ENCODE measurements at places on chromosomes 3 and 15.
A peak's percentile ranks its signal among the peaks of the same experiment; 100 is the strongest.

DNA sequence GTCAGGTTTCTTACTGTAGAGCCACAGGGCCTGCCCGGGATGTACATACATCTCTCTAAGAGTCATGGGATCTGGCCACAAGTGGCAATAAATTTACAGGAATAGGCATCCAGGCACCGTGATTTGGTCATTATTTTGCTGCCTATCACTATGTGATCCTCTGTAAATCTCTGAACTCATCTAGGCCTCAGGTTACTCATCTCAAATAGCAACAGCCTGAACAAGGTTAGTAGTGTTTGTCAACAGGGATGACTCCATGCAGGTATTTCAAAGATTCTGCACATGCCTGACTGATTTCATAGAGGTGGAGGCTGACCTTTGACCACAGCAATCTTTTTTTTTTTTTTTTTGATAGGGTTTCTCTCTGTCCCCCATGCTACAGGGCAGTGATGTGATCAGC is 88.8 kb upstream of the TBL1XR1 start:
- DNase-seq = no peak

DNA sequence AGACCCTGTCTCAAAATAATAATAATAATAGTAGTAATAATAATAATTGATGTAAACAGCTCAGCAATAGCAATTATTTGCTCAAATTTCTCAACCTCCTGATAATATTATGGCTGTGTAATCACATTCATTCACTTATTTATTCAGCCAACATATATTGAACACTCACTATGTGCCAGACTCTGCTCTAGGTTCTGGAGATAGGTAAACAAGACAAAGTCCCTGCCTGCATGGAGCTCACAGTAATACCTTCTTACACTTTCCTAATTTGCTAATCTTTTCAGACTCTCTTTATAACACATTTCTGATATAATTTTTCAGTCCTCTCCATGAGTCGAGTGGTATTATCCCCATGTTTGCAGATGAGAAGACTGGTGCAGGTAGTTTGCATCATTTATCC is 137.6 kb downstream of the KLHL25 start:
- no peak for DNase-seq

GRCh38 chr15:61480295-61480694 is 251.2 kb upstream of the RORA start:
- no peak for DNase-seq

DNA sequence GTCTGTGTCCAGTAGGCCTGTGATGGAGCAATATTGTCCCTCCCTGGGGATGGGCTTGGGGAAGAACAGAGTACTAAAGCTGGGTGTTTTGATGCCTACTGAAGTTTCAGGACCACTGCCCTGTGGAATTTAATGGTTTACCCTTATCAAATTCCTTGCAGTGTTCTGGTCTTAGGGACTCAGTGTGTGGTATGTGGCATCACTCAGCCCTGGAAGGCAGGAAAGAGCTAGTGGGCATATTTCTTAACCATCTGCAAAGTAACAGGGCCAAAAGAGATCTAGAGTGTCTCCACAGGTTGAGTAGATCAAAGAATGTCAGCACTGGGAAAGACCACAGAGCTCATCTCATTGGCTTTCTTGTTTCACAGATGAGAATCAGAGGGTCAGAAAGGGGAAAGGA is 11.8 kb upstream of the SCN10A start:
- no peak for DNase-seq

DNA sequence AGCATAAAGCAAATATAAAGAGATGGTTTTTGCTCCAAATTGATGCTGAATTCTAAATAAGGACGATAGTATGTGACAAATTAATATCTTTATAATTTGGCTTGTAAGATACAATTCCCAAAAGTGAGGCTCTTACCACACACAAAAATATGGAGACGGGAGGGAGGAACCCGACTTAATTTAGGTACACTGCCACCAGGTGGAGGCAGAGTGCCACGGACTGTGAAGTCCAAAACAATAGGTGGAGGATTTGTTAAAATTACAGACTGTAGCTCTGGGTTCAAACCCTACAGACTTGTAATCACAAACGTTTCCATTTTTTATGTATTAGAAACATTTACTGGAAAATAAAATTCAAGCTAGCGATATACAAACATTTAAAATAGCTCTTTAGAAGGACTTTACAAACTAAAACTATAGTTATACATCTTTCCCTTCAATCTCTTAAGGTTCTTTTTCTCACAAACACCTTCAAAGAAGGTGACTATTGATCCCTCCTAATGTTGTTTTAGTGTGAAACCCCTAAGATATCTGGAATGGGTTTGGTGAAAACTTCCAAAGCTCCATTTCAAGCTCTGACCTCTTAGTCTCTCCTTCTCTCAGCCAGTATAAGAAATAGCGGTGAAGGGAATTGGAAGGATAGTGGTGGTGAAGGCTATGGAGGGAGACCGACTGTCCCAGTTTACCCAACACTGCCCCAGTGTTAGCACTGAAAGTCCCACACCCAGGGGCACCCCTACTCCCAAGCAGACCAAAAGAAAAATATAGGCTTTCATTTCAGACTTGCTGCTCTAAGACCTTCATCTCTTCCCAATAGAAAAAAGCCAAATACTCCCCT is 89.7 kb downstream of the AQP9 start:
- peak; percentile 53 for DNase-seq

GRCh38 chr3:160707187-160707794 is 30.3 kb downstream of the ARL14 start:
- DNase-seq = no peak

GRCh38 chr15:95929232-95929846 is 401.2 kb upstream of the NR2F2 start:
- no peak for DNase-seq

GRCh38 chr3:71521940-71522876 is 61.3 kb downstream of the FOXP1 start:
- no peak for DNase-seq

GRCh38 chr3:33426068-33426467 is 14.1 kb downstream of the UBP1 start:
- no peak for DNase-seq

DNA sequence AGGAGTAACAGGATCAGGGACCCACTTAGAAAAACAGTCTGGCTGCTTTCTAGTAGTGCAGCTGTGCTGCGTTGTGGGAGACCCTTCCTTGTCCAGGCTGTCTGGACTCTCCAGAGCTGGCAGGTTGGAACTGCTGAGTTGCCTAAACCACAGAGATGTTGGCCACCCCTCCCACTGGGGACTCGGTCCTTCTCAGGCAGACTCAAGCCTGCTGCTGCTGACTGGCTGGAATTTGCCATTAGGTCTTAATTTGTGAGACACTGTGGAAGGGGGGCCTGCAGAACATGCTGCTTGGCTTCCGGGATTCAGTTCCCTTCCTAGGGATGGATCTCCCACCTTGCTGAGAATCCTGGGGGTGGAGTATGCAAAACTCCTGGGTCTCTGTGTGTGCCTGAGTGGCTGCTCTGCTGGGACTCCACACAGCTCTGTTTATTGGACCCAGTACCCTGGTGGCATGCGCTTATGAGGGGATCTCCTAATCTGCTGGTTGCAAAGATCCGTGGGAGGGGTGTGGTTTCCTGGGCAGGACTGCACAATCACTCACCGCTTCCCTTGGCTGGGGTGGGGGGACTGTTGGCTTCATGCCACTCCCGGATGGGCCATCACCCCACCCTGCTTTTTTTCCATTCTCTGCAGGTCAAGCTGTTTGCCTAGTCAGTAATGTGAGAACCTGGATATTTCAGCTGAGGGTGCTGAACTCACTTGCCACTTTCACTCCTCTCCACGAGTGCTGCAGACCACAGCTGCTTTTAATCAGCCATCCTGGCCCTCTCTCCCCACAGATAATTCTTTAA is 150.5 kb downstream of the CFAP20DC start:
- no peak for DNase-seq

- DNase-seq = no peak
Measured at GRCh38 chr3:171838218-171838720, 4.9 kb upstream of the TMEM212 start.

DNA sequence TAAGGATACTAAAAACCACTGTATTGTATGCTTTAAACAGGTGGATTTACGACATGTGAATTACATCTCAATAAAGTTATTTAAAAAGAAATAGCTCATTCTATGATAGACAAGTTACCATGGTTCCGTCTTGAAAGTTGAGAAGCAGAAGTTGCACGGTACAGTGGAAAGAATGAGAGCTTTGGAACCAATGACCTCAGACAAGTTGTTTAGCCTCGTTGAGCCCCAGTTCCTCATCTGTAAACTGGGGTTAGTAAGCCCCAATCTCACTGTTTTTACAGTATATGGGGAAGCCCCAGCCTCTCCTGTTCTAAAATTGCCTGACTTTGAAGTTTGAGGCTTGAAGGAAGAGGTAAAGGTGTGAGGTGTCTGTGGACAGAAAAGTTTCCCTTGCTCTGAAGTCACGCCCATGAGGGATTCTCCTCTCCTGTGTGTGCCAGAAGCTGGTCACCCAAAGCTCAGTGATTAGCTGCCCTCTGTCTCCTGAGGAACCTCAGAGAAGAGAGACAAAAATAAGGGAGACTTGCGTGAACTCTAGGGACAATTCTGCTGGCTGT is 10.0 kb downstream of the CRYGS start:
- no peak for DNase-seq

DNA sequence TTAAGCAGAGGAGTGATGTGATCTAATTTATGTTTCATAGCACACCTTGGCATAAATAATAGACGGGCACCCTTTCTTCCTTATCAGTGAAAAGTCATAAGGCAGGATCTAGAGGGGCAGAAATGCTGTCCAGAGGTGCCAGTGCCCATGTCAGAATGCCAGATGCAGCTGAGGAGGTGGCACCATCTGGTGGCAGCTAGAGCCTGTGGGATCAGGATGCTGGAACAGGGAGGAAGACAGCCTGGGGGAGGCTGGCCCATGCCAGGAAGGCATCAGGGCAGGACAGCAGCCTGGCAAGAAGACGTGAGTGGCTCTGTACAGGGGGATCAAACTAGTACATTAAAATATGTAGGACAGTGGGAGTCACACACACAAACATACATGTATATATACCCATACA is 16.5 kb downstream of the MYH15 start:
- no peak for DNase-seq

DNA sequence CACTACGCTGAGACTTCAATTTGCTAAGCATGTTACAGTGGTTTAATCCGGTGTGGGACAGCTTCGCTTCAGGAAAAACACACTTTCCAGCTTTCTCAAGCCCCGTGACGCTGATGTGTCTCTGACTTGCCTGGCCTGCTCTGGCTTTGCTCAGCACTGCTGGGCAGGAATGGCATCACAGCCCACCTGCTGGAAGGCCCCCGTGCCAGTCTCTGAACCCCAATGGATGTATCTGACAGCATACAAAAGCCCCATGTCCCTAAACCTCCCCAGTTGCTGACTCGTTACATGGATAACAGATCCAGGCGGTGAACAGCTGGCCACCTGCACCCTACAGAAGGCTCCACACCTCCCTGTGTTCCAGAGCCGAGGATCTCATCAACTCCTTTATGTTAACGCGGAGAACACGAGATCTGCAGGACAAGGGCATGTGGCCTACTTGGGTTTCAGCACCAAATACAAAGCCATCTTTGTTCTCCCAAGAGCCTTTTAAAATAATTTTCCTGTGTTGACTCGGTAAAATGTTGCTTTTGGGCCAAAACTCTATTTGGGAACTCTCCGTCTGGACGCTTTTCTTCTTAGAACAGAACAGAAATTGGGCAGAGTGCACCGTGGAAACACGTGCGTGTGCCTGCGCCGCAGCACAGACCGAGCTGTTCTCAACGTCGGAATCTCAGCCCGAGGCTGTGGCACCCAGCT is 61.4 kb downstream of the ATP10A start:
- no peak for DNase-seq

DNA sequence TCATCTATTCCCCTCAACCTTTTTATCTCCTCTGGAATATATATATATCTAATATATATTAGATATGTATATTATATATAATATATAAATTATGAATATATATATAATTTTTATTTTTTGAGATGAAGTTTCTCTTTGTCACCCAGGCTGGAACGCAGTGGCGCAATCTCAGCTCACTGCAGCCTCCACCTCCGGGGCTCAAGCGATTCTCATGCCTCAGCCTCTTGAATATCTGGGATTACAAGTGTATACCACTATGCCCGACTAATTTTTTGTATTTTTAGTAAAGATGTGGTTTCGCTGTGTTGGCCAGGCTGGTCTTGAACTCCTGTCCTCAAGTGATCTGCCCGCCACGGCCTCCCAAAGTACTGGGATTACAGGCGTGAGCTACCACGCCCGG is 22.2 kb downstream of the PXYLP1 start:
- no peak for DNase-seq

GRCh38 chr3:117346901-117347300 is 637.3 kb downstream of the TUSC7 start:
- no peak for DNase-seq

GRCh38 chr3:24810881-24811280 is 316.2 kb upstream of the THRB start:
- no peak for DNase-seq

DNA sequence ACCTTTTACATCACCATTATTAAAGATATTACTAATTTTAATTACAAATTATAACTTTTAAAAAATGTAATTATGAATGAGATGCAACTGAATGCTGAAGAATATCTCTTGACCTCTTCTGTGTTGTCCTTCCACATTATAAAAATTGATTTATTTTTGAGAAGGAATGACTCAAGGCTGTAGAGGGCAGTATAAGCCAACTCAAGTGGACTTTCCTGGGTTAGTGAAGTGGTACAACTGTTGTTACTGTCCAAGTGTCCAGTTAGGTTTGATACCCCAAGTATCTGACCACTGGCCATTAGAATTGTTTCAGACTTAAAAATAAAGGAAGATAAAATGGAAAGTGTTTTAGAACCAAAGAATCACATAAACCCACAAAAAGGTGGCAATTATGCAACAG is 51.9 kb downstream of the BBX start:
- peak; percentile 10 for DNase-seq

GRCh38 chr15:80508783-80509182 is 104.6 kb downstream of the ARNT2 start:
- no peak for DNase-seq

DNA sequence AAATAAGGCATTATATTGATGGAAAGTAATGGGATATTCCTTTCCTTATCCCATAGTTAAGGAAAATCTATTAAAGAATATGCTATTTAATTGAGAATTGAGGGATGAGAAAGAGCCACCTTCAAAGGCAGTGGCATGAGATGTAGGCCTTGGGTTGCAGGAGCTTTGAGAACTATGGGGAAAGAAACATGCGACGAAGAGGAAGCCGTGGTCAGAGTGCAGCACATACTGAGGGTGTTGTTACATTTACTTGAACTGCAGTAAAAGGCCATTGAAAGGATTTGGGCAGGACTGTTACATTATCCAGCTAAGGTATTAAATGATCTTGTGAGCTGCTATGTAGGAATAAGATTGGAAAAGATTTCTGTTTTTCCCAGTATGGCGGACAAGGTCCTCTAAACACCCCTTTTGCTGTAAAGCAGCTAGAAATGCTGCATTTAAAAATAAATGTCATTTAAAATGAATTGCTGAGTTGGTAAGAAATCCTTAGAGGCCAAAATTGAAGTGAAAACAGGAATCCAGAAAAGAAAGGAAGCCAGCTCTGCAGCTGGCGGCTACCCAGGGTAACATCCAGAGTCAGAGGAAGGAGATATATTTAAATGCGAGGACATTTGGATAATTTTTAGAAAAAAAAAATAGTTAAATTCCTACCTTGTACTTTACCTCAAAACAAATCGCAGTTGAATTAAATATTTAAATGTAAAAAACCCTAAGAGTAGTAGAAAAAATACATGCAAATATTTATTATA is 61.7 kb downstream of the IL1RAP start:
- no peak for DNase-seq

GRCh38 chr15:77239882-77240608 is 169.1 kb upstream of the TSPAN3 start:
- no peak for DNase-seq
